ENCODE measurements at places on chromosomes 3 and 15.

GRCh38 chr3:37417297-37418082 lies 243.1 kb upstream of the LRRFIP2 start:
- DNase-seq, result no peak

DNA sequence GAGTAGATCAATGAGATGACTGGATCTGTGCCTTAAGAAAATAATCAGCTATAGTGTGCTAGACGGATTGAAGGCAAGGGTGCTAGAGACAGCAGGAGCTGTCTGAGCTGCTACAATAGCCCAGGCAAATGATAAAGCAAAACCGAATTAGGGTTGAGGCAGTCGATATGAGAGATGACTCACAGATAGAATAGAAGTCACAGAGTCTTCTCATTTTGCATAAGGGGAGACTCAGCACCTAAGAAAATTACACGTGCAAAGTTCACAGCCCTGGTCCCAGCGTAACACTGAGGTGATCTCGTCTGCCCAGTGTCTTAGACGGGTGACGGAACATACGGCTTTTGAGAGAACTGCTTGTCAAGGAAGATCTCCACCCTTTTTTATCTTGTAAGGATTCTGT lies 11.6 kb downstream of the LPP start:
- no peak for DNase-seq

GRCh38 chr3:101861212-101861788 lies 12.0 kb downstream of the NFKBIZ start:
- no peak for DNase-seq

DNA sequence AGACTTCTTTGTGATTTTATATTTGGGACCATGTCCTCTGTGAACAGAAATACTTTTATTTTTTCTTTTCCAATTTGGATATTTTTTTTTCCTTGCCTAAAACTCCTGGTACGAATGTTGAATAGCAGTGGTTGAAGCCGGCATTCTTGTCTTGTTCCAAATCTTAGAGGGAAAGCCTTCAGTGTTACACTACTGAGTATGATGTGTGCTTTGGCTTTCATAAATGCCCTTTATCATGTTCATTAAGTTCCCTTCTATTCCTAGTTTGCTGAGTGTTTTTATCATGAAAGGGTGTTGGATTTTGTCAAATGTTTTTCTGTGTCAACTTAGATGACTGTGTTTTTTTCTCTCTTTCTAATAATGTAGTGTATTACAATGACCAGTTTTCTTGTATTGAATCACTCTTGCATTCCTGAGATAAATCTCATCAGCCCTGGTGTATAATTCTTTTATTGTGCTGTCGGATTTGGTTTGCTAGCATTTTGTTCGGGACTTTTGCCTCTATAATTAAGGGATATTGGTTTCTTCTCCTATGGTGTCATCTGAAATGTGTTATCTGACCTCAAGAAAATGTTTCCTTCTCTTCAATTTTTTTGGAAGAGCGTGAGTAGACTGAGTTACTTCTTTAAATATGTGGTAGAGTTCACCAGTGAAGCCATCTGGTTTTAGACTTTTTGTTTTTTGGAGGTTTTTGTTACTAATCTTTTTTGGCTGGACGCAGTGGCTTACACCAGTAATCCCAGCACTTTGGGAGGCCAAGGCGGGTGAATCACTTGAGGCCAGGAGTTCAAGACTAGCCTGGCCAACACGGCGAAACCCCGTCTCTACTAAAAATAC lies 33.3 kb downstream of the MAP1A start:
- no peak for DNase-seq

- no peak for DNase-seq
These were observed 28.5 kb downstream of the ACSBG1 start for GRCh38 chr15:78205856-78206255.

GRCh38 chr3:61620073-61620472 lies 58.7 kb downstream of the PTPRG start:
- no peak for DNase-seq

DNA sequence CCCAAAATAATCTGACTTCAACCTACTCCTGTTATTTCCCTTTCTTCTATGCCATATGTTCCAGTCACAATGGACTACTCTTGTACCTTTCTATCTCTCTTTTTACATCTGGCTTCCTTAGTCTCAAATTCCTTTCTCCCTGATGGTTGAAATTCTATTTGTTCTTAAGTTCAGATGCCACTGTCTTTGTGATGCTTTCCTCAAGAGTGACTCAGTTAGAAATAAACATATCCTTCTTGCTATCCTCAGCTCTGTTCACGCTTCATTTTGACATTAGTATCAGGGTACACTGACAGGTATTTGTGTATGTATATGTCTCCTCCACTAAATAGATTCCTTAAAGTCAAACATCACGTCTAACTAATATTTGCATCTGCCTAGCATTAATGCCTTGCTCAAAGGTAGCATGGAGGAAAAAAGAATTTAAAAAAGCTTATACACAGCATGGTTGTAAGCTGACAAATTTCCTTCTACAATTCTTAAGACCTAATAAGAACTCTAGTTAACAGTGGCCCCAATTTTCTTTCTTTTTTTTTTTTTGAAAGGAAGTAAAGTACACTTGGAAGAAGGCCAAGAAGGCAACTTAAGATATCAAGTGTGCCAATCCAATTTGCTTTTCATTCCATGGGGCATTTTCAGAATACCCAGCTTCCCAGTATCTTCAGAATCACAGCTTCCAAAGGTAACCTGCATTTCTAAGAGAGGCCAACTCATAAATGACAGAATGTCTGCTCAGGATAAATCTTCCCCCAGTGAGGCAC lies 58.0 kb downstream of the CHAC1 start:
- no peak for DNase-seq

DNA sequence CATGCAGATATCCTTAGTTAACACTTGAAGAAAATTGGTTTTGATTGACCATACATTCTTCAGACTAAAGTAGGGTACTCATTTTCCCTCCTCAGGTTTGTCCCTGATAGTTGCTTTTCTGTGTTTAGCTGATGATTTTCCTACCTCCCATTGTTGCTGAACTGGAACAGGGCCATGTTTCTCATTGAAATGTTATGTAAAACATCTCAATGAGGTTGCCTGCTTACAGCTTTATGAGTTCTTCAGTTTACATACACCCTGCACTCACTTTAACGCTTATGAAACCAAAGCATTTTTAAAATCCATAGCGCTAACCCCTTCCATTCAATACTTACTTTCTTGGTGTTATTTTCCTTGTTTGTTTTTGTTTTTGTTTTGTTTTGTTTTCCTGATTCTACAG lies 61.9 kb downstream of the HMG20A start:
- DNase-seq, result no peak

DNA sequence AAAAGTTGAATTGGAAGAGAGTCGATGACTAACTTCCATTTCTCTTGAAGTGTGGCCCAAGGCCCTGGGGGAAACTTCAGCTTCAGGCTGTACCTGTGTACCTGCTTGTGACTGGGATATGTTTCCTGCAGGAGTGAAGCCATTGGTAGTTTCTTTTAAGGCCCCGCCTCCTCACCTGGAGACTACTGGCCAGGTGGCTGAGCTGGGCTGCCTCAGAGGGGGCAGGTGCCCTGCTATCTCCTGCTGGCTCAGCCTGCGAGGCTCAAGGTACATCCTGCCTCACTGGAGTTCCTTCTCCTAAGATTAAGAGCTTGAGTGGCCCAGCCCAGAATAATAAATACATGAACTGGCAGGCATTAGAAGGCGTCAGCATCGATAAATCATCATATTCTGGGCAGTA lies 121.6 kb upstream of the ROPN1 start:
- no peak for DNase-seq

- no peak for DNase-seq
These were observed 496.6 kb downstream of the FHIT start for GRCh38 chr3:60754617-60755016.

DNA sequence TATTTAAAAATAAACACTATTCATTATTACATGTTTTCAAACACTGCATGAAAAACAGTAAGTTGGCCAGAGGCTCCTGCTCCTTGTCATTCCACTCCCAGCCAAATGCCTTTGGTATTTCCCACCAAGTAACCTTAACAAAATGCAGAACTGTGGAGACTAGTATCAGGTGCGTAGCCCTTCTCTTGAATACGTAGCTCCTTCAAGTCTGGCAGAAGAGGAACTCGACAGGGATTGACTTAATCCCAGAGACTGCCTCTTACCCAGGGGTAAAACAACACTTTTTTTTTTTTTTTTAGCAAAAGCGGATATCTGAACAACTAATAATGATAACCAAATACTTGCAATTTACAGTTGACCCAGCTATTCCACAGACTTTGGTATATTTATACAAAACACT lies 738 bp downstream of the COMMD2 start:
- DNase-seq, result no peak

- DNase-seq, result no peak
These were observed 331.7 kb downstream of the MAGI1 start for GRCh38 chr3:65706776-65707568.

- DNase-seq, result no peak
These were observed 5.9 kb downstream of the CYP19A1 start for GRCh38 chr15:51332206-51333147.

DNA sequence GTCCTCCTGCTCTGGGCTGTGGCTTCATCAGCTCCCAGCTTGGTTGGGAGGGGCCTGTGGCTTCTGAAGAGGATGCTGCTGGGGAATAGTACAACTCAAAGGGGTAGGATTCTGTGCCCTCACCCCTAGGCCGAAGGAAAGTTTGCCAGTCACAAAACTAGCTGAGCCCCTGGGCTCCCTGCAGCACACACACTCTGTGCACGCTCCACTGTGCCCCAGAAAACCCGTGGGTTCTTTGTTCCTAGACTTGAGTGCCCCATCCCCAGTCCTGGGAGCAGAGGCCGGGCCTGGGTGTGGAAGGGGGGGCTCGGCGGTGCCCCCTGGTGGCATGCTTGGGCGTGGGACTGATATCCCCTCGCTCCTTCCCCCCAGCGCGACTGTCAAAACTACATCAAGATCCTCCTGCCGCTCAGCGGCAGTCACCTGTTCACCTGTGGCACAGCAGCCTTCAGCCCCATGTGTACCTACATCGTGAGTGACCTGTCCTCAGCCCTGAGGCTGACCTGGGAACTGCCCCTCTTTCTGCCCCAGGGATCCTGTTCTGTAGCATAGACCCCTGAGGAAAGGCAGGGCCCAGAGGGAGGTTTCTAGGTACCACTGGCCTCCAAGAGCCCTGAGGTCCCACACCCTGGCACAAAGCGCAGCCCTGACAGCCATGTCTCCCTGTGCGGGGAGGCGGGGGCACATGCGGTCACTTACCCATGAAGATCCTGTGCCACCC lies 14.2 kb downstream of the CIB1 start:
- DNase-seq, result peak; percentile 44

DNA sequence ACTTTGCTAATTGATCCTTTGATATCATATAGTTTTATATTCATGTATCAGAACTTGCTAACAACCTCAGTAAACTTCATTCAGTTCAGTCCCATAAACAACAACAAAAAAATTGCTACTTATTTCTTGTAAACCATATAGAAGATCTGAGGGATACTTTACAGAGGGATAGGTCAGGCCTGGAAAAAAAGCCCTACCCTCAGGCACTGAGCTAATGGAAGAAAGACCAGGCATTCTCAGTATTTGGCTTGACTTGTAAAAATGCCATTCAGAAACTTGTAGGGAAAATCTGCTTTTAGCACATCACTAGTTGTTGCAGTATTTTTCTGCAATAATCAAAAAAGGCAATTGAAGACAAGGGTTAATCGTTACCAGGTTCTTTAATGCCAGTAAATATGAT lies 33.1 kb downstream of the ARMC8 start:
- no peak for DNase-seq

DNA sequence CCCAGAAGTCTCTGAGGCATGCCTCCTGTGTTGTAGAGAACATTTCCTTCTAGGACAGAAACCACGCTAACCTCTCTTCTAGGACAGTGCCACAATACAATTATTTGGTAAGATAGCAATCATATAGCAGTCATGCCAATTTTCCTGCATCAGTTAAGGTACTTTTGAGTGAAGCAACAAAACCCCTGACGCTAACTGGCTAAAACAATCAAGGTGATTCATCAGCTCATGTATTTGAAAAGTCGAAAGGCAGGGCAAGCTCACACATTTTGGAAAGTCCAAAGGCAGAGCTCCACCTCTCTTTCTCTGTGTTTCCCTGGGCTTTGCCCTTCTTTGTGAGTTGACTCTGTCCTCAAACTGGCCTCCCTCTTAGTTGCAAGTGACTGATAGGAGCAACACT lies 10.1 kb downstream of the TERC start:
- DNase-seq, result no peak

DNA sequence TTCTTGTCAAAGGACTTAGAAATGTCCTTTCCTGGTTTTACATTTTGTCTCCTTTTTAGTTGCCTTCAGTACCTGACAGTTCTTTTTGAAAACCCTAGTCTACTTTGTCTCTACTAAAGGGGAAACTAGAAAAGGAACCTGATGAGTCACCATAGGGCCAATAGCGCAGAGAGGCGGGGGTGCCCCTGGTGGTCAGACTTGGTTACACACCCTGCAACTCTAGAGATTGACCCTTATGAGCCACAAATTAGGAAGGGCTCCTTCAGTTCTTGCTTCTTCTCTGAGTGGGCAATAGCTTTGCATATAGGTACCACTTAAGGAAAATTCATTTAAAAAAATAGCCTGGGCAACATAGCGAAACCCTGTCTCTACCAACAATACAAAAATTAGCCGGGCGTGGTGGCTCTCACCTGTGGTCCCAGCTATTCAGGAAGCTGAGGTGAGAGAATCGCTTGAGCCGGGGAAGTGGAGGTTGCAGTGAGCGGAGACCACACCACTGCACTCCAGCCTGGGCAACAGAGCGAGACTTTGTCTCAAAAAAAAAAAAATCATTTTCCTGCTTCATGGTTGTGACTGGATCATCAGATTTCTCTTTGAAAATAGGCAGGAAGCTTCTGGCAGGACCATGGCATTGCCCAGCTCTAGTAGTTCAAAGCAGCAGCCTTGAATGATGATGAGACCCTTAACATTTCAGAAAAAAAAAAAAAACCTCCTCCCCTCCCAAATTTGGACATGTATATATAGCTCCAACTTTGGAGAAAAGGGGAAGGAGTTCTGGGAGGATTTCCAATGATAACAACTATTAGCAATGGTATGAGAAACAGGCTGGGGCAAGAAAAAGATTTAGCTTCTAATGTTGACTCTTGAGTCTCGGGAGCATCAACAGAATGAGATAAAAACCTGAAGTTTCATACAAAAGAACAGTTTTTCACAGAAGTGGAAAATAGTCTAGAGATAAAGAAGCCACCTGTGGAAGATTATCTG lies 45.2 kb upstream of the RASA2 start:
- peak; percentile 66 for DNase-seq

GRCh38 chr3:1953536-1953935 lies 145.1 kb upstream of the CNTN4 start:
- no peak for DNase-seq

DNA sequence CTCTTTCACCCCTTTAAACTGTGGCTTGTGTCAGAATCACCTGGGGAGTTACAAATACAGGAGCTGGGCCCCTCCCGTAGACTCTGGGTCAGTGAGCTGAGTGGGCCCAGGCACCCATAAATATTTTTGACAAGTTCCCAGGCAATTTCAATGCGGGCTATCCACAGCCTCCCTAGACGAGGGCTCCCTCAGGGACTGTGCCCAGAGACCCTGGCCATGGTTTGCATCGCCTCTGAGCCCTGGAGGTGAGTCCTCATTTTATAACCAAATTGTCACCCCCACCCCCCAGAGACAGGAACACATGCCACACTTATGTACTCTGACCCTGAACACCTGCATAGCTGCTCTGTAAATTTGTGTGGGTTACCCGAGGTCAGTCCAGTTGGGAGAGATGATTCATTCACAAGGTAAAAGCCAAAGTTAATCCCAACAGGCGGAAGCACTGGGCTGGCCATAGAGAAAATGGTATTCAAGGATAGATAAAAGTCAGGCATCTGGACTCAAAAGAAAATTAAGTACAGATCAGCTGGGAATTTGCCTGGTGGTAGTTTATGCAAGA lies 146.5 kb upstream of the SLC6A11 start:
- DNase-seq, result no peak

All from CD8-positive, alpha-beta memory T cell (primary cell).